ENCODE measurements at places on chromosomes 2 and 18. TPM values are rescaled to one million over a fixed set of nuclear protein-coding genes. Genes with fewer than 3 reads are reported as not detected.

- peak; percentile 33 for DNase-seq
Measured at GRCh38 chr18:76491776-76492668, 3.0 kb downstream of the ZNF516 start.

Gene MARCO
- total RNA-seq: not detected

DNA sequence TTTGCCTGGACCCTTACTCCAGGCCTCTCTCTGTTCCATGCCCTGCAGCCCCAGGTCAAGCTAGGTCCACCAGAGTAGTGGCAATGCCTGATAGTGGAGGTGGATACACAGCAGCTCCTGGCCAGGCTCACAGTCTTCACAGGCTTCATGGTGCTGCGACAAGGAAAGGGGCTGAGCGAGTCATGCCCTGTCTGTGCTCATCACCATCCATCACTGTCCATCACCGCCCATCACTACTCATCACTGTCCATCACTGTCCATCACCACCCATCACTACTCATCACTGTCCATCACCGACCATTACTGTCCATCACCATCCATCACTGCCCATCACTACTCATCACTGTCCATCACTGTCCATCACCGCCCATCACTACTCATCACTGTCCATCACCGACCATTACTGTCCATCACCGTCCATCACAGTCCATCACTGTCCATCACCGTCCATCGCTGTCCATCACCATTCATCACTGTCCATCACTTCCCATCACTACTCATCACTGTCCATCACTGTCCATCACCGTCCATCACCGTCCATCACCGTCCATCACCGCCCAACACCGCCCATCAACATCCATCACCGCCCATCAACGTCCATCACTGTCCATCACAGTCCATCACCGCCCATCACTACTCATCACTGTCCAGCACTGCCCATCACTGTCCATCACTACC, 57.1 kb upstream of the OTOS start:
- no peak for DNase-seq

DNA sequence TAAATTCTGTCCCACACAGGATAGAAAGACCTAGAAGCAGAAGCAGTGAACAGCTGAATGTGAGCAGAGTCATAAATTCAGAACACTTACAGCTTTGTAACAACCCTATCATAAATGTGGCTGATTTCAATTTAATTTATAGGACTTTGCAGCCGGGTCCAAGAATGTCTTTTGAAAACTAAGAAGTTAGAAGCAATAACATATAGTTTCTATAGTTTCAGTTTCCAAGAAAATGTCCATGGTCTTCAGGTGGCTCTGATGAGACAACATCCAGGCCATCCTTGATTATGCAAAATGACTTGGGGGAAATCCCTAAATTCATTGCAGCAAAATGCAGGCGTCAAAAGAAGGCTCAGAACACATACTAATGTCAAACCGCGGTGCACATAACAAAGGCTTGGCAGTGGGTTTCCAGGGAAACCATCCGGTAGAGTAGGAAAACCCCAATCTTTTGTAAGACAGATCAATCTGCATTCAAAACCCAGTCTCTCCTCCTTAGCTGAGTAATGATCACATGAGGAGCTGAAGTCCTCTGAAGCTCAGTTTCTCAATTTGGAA, 442.2 kb upstream of the ID2 start:
- DNase-seq: no peak

DNA sequence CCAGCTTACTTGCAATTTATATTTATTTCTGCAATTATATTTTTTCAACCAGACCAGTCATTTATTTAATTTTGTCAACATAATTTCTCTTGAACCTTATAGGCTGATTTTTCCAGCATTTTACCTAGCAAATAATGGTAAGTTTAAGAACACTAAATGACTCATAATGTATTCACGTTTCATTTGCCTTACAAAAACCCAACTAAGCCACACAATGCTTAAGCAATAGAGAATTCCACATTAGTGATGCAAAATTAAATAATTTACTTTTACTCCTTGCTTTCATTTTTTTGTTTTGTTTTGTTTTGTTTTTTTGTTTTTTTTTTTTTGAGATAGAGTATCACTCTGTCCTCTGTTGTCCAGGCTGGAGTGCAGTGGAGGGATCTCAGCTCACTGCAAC, 110.4 kb upstream of the VRK2 start:
- DNase-seq: no peak

GRCh38 chr18:1865869-1866268, 705.4 kb downstream of the METTL4 start:
- DNase-seq: no peak

GRCh38 chr2:86648681-86649080, 25.0 kb upstream of the RNF103 start:
- no peak for DNase-seq

Gene SOCS6
- 17.0 TPM for total RNA-seq

Gene TGFBRAP1
- total RNA-seq: 13.4 TPM

Gene PSMG2
- 105 TPM for total RNA-seq

GRCh38 chr2:9031246-9031645, 27.8 kb upstream of the MBOAT2 start:
- DNase-seq: no peak

DNA sequence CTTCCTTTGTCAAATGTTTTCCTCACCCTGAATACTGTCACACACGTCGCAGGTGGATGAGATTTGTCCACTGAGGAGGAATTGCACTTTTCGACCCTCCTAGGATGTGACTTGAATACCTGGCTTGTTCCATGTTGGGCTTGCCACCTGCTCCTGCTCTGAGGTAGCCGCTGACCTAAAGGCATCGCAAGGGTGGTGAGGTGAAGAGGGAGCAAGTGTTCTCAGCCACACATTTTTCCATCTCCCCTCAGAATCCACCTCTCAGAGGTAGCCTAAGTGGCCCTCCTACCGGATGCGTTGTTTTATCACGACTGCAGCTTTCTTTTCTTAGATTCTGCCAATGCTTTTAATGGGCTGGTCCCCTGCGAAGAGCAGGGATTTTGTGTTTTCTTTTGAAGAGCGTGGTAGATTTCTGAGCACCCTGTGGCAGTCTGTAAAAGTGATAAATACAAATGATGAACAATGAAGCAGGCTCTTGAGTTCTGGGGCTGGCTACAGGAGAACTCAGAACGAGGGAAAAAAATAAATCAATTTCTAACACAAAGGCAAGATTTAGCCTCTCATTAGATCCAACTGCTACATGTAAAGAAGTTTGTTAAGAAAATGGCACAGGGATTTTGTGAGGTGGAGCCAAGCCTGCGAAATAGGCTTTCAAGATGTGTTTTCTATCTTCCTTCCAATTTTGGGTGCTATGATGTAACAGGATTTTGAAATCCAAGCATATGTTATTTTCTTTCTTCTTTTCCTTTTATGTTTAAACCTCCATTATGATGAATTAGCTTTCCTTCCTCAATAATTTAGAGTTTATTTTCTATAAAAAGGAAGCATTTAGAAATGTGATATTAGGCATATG, 386.7 kb downstream of the TGIF1 start:
- no peak for DNase-seq

Gene COLEC12
- 2.6 TPM for total RNA-seq

All from Daoy (cell line).